ENCODE measurements at places on chromosomes 6 and 20. TPM values are rescaled to one million over a fixed set of nuclear protein-coding genes. Genes with fewer than 3 reads are reported as not detected.

Gene TBPL1
- 71.2 TPM for polyA plus RNA-seq

DNA sequence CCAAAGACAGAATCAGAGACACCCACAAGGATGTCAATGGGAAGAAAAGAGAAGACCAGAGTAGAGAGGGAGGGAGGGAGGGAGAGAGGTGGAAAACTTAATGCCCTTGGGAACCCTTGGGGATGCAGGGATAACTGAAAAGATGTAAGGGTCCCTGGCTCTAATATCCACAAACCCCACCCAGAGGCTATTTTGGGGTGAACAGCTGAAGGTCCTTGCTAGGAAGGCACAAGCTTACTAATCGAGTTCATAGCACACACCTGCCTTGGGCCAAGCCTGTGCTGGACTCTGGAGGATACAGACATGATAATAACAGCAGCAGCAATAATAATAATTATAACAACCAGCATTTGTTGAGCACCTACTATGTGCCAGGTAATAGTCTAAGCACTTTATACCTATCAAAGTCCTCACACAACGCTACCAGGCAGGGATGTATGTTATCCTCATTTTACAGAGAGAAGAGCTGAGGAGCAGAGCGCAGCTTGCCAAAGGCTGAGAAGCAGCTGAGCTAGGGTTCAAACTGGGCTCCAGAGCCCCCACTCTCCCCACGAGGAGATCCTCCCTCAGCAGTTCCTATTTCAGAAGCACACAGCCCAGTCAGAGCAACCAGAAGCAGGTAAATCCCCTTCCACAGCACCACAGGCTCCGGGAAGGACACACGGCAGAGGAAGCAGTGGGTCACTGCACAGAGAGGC is 174.2 kb downstream of the ANKRD60 start:
- no peak for DNase-seq

DNA sequence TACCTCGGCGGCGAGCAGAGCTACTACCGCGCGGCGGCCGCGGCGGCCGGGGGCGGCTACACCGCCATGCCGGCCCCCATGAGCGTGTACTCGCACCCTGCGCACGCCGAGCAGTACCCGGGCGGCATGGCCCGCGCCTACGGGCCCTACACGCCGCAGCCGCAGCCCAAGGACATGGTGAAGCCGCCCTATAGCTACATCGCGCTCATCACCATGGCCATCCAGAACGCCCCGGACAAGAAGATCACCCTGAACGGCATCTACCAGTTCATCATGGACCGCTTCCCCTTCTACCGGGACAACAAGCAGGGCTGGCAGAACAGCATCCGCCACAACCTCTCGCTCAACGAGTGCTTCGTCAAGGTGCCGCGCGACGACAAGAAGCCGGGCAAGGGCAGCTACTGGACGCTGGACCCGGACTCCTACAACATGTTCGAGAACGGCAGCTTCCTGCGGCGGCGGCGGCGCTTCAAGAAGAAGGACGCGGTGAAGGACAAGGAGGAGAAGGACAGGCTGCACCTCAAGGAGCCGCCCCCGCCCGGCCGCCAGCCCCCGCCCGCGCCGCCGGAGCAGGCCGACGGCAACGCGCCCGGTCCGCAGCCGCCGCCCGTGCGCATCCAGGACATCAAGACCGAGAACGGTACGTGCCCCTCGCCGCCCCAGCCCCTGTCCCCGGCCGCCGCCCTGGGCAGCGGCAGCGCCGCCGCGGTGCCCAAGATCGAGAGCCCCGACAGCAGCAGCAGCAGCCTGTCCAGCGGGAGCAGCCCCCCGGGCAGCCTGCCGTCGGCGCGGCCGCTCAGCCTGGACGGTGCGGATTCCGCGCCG is 994 bp downstream of the FOXC1 start:
- no peak for DNase-seq

DNA sequence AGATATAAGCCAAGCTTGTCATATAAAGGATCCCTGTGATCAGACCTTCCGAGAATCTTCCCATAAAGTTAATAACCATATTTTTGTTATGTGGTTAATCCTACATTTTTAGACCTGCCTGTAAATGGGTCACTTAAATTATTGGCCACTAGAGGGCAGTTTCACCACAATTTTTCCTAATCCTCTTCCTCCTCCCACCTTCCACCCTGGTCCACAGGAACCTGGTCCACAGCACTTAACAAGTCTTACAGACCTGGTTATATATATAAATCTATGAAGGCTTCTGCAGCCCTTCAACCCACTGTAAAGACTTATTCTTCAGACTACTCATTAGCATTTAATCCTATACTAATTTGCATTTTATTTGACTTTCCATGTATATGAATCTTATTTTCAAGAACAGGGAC is 28.3 kb downstream of the MRS2 start:
- DNase-seq, result peak; percentile 7

DNA sequence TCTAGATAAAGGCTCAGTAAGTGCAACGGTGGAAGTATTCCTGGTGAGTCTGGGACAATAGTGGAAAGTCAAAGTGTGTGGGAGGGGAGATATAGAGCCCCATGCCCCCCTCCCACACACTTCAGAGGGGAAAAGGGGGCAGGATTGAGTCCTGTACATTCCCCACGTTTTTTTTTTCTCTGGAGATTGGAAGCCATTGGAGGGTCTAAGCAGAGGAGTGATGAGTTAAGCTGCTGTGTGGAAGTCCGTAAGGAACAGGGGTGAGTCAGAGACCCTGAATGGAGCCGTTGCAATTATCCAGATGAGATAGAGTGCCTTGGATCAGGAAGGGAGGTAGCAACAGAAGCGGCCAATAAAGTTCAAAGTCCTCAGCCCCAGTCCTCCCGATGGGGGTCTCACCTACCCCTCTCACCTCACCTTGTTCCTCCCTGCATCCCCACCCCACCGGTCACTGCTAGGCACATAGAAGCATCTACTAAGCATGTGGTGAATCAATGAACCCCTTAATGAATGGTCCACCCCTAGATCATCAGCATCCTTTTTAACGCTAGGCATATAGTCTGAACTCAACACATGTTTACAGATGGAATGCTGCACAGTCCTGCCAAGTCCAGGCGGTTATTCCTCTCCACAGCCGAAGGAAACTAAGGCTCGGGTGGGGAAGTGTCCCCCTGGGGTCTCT is 662 bp upstream of the SLC9A8 start:
- no peak for DNase-seq

Gene PGC
- not detected for polyA plus RNA-seq

DNA sequence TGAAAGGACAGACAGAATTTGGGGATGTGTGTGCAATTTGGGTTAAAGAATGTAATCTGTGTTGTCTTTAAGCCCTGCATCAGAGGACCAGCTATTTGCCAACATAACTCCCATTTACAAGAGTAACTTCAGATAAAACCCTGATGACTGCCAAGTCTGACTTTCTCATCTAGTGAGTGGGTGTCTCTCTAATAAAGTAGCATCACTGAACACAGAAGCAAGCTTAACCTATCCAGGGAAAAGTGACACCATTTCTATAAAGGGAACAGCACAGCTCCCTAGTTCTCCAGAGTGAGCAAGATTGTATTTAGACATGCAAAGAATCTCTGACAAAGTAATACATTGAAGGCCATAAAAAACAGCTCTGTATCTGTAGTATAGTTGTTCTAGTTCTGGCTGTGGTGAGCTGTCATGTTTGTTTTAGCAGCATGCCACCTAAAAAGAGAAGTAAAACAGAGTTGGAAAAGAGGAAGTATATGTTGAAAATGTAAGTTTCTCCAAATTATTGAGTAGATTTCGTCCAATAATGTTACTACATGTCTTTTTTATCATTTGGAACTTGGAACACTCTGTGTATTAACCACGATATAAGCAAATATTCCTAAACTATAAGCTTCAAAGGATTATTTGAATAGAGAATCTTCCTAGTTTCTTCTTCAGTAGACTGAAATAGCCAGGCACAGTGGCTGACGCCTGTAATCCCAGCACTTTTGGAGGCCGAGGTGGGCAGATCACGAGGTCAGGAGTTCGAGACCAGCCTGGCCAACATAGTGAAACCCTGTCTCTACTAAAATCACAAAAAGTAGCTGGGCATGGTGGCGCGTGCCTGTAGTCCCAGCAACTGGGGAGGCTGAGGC is 8.8 kb upstream of the PIM1 start:
- no peak for DNase-seq

GRCh38 chr6:42644211-42644610 is 78.2 kb downstream of the PRPH2 start:
- DNase-seq, result no peak

Gene AHCY
- polyA plus RNA-seq, result 101 TPM

GRCh38 chr20:57407541-57407956 is 16.4 kb downstream of the RBM38 start:
- no peak for DNase-seq

DNA sequence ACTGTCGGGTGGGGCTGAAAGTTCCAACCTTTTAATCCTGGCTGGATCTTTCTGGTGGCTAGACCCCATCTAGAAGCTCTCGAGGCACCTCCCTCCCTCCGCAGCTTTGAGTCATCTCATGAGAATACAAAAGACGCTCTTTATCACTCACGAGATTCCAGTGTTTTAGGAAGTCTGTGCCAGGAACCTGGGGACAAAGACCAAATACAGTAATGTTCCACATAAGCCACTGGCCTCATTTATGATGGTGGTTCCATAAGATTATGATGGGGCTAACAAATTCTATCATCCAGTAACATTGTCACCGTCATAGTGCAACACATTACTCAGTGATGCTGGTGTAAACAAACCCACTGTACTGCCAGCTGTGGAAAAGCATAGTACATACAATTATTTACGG is 48.7 kb downstream of the NCOA7 start:
- DNase-seq, result no peak

DNA sequence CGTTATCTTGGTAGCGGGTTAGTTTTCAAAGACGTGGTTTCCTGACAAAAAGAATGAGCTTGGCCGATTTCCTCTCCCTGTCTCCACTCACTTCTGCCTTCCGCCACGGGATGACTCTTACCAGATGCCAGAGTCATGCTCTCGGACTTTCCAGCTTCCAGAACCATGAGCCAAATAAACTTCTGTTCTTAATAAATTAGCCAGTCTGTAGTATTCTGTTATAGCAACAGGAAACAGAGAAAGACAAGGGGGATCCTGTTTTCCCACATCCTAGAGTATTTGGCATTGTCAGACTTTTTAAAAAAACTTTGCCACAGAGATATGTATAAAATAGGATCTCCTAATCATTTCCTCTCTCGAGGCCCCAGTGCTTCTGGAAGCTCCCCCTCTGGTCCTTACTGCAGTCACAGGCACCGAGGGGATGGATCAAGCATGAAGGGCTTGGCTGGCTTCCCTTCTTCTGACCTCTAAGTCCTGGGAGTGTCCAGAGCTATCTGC is 84.9 kb upstream of the NAA20 start:
- DNase-seq, result peak; percentile 75

- DNase-seq, result no peak
Observed at GRCh38 chr6:26431258-26432172, 8.8 kb upstream of the BTN3A3 start.

DNA sequence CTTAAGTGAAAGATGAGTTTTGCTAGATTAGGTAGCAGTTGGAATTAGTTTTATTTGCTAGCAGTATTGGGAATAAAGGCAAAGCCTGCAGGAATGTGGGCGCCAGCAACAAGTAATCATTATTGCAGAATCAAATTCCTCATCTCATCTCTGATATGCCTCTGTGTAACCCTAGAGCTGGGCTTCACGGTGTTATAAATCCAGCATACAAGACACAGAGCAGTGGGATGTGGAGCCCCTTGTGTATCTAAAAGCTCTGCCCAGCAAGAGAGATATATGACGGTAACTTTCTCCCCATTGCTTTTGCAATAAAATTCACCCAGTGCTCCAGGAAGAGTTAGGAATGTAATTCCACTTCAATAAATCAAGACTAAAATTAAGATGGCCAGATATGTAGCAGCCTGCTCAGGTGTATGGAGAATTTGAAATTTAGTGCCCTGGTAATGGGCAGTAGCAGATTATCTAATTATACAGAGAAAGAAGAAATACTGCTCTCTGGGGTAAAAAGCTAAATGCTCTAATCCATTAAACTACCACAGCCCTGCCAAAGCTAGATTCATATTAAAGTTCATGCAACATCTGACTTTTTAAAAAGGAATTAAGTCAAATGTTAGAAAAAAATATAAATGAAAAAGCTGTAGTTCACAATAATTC is 5.6 kb upstream of the BLOC1S5 start:
- DNase-seq, result no peak

- DNase-seq, result peak; percentile 63
Observed at GRCh38 chr6:139029470-139030227, 1.1 kb downstream of the ABRACL start.

Gene RAB32
- 85.9 TPM for polyA plus RNA-seq

GRCh38 chr6:45518013-45518720 is 140.4 kb upstream of the SUPT3H start:
- DNase-seq, result no peak

- DNase-seq, result no peak
Observed at GRCh38 chr20:25376886-25377285, 13.7 kb downstream of the ABHD12 start.

Gene AKAP7
- polyA plus RNA-seq, result 1.1 TPM

DNA sequence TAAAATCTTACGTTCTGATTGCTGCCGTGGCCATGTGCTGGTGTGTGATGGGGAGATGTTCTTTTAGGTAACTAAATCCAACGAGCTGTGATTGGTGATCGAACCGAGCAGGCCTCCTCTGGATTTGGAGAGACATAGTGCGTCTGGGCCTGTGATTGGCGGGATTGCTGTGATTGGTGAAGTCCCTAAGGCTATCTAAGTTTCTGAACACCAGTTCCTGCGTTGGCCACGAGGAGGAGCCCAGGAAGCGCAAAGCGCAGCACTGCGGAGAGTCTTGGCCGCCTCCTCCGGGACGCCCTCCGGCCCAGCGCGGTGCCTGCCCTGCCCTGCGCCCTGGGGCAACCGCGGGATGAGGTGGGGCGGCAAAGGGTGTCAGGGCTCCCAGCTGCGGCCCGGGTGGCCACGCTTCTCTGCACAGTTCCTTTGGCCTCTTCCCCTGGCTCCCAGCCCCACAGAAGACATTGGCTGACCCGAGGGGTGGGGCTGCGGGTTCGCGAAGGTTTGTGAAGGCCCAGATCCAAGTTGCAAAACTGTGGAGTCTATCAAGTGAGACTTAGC is 33.0 kb downstream of the HNF4A start:
- DNase-seq, result peak; percentile 21

GRCh38 chr6:45256697-45257695 is 71.1 kb upstream of the RUNX2 start:
- no peak for DNase-seq

GRCh38 chr20:49791165-49791564 is 21.5 kb upstream of the SLC9A8 start:
- no peak for DNase-seq

GRCh38 chr6:131083687-131084086 is 20.6 kb upstream of the EPB41L2 start:
- no peak for DNase-seq

GRCh38 chr20:63519668-63520503 is 679 bp upstream of the PPDPF start:
- DNase-seq, result no peak

Data from AG04450 (cell line).